Kidney capillary endothelial cell (primary cell): ENCODE measurements at places on chromosomes 7 and 10.

GRCh38 chr7:141654551-141654950 is 47.4 kb downstream of the DENND11 start:
- DNase-seq, result peak; percentile 77

GRCh38 chr7:19900118-19900517 is 126.7 kb upstream of the TMEM196 start:
- no peak for DNase-seq

- DNase-seq, result no peak
These were observed 255.7 kb upstream of the PPP2R2D start for GRCh38 chr10:131644864-131645658.

DNA sequence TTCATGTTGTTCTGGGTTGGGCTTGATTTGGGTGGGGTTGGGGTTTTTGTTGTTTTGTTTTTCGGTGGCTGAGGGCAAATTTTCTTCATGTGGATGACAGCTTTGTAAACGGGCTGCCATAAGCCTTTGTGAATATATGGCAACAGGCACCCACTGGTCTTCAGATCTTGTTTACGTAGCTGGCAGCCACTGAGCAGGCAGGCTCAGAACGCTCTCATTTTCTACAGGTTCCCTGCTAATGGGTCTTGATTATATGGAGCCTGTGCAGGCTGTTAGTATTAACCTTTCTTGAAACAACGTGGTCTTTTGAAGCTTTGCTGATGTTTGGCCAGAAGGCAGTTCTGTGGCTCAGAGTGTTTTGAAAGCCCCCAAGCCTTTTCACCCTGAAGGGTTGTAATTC is 199.7 kb downstream of the TNS3 start:
- no peak for DNase-seq

- no peak for DNase-seq
These were observed 100.6 kb downstream of the PLXNA4 start for GRCh38 chr7:132475669-132476116.

GRCh38 chr7:4189131-4189570 is 492.9 kb upstream of the FOXK1 start:
- no peak for DNase-seq

DNA sequence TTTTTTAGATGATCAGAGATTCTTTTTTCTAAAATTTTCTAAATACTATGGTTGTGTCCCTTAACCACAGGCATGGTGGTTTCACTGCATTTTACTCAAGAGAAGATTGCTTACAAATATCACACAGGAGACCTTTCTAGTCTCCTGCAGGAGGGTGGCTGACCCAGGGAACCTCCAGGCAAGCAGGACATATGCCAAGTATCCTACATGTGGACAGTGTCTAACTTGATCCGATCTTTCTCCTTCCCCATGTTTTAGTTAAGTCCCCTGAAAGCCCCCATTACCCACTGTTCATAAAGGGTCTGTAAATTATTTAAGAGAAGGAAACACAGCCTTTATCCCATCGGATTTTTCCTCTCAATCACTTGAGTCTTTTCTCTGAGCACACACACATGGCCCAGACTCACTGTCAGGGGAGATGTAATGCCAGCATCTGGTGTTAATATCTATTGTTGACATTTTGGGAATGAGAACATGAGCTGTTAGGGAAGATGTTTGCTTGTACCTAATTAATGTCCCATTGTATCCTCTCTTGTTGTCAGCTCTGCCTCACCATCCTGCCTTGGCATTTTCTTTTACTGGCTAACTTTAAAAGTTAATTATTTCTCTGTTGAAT is 755.2 kb downstream of the AUTS2 start:
- no peak for DNase-seq

GRCh38 chr10:109055243-109055642 is 868.1 kb downstream of the XPNPEP1 start:
- no peak for DNase-seq

DNA sequence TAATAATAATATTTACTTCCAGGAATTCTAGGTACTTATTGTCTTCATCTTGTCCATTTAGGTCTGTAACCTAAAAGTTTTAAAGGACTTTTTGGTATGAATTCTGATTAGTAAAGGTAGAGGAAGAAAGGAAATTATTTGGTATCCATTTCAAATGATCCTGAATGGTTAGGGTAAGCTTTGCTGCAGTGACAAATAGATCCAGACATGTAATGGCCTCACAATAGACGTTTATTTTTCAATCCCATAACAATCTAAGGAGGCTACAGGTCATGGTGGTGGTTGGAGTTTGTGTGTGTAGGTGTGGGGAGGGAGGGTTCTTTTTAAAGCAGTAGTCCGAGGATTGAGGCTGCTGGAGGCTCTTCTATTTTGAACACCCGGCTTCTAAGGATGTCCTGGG is 5.3 kb downstream of the FBH1 start:
- DNase-seq, result no peak

DNA sequence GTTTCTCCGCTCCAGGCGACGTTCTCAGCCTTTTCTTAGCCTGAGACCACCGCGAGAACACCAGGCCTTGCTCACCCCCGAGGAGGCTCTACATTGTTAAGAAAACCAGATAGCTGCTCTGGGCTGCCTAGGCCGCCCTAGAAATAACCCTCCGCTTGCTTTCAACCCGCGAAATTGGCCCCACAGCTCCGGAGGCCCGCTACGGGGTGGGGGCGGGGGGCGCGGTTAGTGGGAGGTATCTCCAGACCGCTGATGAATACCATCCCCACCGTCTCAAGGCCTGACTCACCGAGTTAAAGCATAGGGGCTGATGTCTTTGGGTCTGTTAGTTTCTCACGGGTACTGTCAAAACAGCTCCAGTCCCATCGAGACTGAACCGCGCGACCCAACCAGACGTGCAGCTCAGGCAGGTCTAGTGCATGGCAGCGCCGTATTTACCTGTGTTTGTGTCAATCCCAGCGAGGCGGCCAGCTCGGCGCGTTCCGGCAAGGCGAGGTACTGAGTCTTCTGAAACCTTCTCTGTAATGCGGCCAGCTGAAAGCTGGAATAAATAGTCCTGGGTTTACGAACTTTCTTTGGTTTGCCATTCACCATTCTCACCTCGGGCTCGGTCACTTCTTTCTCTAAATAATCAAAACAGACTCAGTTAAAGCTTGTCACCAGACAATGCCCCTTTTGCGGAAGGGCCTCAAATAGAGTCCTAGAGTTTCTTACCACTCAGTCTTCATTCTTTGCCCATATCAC is 2.7 kb downstream of the DLX5 start:
- DNase-seq, result no peak

GRCh38 chr10:6748029-6748428 is 168.0 kb upstream of the PRKCQ start:
- DNase-seq, result no peak

GRCh38 chr7:29386196-29386765 is 177.4 kb upstream of the PRR15 start:
- no peak for DNase-seq

GRCh38 chr10:28796606-28797512 is 119.5 kb downstream of the BAMBI start:
- DNase-seq, result no peak

DNA sequence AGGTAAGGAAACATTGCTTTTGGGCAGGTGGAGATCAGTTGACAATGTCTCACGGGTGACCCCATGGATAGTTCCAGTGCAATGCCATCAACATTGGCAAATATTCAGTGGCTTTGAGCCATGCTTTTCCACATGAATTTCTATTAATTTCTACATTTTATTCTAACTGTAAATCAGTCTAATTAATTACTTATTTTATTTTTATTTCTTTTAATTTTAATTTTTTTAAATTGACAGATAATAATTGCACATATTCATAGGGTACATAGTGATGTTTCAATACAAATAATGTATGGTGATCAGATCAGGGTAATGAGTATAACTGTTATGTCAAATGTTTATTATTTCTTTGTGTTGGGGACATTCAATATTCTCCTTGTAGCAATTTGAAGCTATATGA is 3.8 kb downstream of the ABCA13 start:
- DNase-seq, result no peak

GRCh38 chr7:157966490-157966889 is 621.1 kb downstream of the PTPRN2 start:
- no peak for DNase-seq

DNA sequence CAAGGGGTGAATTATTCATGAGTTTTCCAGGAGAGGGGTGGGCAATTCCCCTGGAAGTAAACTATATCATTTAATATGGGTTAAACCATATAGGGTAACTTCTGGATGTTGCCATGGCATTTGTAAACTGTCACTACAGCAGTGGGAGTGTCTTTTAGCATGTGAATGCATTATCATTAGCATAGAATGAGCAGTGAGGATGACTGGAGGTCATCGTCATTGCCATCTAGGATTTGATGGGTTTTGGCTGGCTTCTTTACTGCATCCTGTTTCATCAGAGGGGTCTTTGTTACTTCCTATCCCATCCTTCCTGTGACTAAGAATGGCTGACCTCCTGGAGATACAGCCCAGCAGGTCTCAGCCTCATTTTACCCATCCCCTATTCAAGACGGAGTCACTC is 139.5 kb upstream of the PRKCQ start:
- no peak for DNase-seq

- no peak for DNase-seq
These were observed 101.1 kb downstream of the GPR85 start for GRCh38 chr7:112985377-112985987.

- no peak for DNase-seq
These were observed 72.3 kb downstream of the ICA1 start for GRCh38 chr7:8189625-8190024.

GRCh38 chr7:150936018-150936417 is 42.1 kb downstream of the KCNH2 start:
- no peak for DNase-seq

DNA sequence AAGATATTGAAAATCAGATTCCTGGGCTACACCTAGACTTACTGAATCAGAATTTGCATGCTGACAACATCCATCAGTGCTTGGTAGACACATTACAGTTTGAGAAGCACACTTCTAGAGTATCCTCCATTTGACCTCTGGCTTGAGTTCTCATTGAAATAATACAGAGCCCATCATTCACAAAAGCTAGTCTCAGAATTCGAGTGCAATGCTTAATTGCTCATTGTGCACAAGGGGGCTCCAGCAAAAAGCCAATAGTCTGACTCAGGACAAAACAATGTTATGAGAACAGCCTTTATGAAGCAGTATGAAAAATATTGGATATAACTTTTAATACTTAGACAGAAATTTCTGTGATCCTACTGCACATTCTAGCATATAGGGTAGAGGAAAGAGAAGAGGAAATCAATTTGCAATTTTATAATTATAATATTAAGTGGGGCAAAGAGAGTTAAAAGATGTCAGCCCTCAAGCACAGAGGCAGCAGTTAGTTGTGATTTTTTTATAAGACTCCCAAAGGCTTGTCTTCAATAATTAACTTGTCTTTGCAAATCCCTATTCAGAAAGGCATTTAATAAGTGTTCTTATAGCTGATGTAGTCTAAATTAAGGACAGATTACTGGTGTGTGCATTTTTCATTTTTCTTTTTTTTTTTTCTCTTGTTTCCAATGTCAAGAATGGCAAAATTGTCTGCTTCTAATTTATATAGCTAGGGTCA is 105.8 kb upstream of the ANK3 start:
- DNase-seq, result peak; percentile 3

- no peak for DNase-seq
These were observed 187.2 kb downstream of the VTI1A start for GRCh38 chr10:112634096-112634830.

- DNase-seq, result peak; percentile 24
These were observed 325.9 kb upstream of the FZD1 start for GRCh38 chr7:90938371-90938770.

GRCh38 chr10:103758294-103758681 is 97.1 kb downstream of the SH3PXD2A start:
- DNase-seq, result peak; percentile 52

DNA sequence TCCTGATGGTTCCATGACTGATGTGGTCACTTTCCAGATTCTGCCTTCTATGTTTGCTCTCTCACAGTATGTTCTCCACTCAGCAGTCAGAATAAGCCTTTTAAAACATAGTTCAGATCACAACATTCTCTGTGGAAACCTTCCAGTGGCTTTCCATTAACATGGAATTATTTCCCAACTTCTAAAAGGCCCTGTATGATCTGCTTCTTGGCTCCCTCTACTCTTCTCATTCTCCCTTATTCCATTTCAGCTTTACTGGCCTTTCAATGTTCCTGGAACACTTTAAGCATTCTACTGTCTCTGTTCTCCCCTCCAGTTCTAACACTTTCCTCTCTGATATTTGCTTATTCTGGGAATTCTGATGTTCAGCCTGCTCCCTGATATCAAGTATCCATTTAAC is 325.6 kb downstream of the THSD7A start:
- no peak for DNase-seq

- no peak for DNase-seq
These were observed 363.6 kb downstream of the ANKRD30A start for GRCh38 chr10:37488792-37489657.

GRCh38 chr10:68489919-68490318 is 18.1 kb upstream of the DNA2 start:
- no peak for DNase-seq

- DNase-seq, result no peak
These were observed 11.1 kb upstream of the VIM start for GRCh38 chr10:17216901-17217395.

DNA sequence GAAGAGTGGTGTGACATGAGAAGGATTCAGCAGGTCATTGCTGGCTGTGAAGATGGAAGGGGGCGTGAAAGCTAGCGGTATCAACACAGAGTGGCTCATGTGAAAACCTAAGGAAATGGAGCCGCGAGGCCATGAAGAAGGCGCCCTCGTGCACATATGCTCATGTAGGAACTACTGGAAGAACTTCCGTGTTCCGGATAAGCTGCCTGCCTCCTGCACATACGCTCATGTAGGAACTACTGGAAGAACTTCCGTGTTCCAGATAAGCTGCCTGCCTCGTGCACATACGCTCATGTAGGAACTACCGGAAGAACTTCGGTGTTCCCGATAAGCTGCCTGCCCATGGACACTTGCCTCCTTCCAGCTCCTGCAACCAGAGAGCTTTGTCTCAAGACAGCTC is 179.1 kb downstream of the SDK1 start:
- DNase-seq, result no peak

DNA sequence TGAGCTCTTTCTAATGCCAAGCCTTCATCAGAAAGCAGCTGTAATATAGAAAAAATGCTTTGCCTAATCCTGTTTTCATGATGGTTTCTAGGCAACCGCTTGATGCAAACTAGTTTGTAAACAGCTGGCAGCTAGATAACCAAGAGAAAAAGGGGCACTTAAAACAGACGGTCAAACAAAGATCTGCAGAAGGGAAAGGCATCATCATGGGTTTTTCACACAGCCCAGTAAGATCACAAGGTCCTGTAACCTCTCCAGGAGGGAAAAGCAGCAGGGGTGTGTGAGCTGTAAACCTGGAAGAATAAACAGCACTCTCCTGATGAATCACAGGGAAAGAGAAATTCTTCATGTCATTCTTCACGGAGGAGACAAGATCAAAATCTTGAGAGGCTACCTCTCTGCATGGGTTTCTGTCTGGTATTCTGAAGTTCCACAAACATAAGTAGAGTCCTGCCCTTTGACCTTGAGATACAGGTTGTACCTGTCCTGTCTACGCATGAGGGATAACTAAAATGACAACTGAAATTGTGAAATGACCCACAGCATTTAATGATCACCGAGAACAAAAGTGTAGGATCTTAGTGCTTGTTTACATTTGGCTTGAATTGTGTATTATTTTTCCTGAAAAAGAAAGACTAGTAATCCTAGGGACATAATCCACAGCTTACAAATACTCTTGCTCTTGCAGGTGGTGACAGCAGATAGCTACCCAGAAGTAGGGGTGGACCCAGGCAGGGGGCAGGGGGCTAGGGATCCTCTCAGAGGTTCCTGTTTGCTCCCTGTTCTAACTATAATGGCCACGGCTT is 48.0 kb downstream of the CREB3L2 start:
- DNase-seq, result no peak

- no peak for DNase-seq
These were observed 76.9 kb upstream of the RET start for GRCh38 chr10:43000021-43000411.

- DNase-seq, result no peak
These were observed 42.8 kb downstream of the ZCCHC24 start for GRCh38 chr10:79402625-79402946.
